ENCODE measurements at places on chromosomes 2 and 18. TPM values are rescaled to one million over a fixed set of nuclear protein-coding genes. Genes with fewer than 3 reads are reported as not detected.

MAP3K19 gene
- not detected for total RNA-seq

MC5R gene
- not detected for total RNA-seq

TRAK2 gene
- total RNA-seq = 69.3 TPM

ACVR1C gene
- total RNA-seq = 2.3 TPM

DNAJC10 gene
- total RNA-seq = 38.0 TPM

ARHGAP25 gene
- total RNA-seq = 5.3 TPM

ST6GAL2 gene
- total RNA-seq = not detected

PDCL3 gene
- 8.8 TPM for total RNA-seq

CCBE1 gene
- total RNA-seq = 2.8 TPM

IKZF2 gene
- total RNA-seq = 4.2 TPM

DNA sequence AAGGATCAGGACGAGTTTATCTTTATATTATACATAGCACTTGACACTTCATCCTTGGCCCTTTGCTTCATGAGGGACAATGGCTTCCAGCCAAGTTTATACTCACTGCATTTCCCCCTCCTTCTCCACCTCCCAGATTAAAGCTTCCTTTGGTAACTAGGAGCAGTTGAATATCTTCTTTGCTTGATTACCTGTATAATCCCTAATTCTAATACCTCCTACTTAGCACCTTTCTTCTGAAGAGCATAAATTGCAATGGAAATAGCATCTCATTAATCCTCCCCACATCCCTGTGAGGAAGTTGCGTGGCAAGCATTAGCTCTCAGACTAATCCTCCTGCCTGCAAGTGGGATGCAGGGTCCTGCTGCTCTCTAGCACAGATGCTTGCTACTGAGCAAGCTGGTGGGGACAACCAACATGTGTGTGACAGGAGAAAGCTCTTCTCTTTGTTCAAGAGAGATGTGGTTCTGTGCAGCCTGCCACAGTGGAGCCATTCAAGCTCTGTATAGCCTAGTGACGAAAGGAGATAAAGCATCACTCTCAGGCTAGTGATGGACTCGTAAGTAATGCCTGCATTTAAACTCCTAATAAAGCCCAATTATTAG, 19.1 kb downstream of the KLHL14 start:
- no peak for DNase-seq
- no peaks in the 10 kb centered on the region for H3K27me3 ChIP-seq
- no peak overlapping the region for H3K4me3 ChIP-seq

GRCh38 chr2:36753706-36754221, 57.3 kb downstream of the VIT start:
- H3K4me3 ChIP-seq = no peak overlapping the region
- no peaks in the 10 kb centered on the region for H3K36me3 ChIP-seq
- DNase-seq = no peak
- no peaks in the 10 kb centered on the region for H3K4me1 ChIP-seq
- H3K27ac ChIP-seq = no peak overlapping the region
- no peaks in the 10 kb centered on the region for H3K27me3 ChIP-seq

DNA sequence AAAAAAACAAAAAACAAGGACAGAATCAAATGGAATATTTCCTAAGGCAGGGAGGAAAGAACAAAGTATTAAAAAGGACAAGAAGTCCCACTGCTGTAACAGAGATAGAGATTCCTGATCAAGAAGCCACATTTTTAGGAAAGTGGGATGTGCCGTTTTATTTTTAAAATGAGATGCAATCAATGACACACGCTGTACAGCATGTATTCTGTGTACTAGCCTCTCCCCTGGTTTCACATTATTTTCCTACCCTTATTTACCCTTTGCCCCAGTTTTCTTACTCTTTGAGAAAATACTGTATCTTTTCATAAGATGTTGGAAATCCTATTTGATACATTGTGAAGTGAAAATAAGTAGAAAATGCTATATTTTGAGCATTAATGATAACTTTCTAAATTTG, 45.8 kb downstream of the E2F6 start:
- H3K27ac ChIP-seq = peak overlapping the region; percentile 10
- no peaks in the 10 kb centered on the region for H3K27me3 ChIP-seq
- H3K4me3 ChIP-seq = no peak overlapping the region
- H3K36me3 ChIP-seq = no peaks in the 10 kb centered on the region

DNA sequence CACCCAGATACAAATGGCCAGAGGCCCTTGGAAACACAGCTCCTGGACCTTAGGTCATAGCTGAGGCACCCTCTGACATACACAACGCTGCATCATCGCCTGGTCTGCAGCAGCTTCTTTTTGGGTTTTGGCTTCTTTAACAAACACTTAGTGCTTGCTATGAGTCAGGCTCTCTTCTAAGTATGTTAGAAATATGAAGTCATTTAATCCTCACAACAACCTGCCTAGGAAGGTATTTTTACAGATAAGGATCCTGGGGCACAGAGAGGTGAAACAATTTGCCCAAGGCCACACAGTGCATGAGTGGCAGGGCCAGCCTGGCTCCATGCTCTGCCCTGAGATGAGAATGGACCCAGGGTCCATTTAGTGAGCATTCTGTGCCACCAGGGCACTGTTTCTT, 96.6 kb downstream of the TMEM17 start:
- H3K27ac ChIP-seq = no peak overlapping the region
- H3K27me3 ChIP-seq = no peaks in the 10 kb centered on the region
- no peaks in the 10 kb centered on the region for H3K4me1 ChIP-seq

DNA sequence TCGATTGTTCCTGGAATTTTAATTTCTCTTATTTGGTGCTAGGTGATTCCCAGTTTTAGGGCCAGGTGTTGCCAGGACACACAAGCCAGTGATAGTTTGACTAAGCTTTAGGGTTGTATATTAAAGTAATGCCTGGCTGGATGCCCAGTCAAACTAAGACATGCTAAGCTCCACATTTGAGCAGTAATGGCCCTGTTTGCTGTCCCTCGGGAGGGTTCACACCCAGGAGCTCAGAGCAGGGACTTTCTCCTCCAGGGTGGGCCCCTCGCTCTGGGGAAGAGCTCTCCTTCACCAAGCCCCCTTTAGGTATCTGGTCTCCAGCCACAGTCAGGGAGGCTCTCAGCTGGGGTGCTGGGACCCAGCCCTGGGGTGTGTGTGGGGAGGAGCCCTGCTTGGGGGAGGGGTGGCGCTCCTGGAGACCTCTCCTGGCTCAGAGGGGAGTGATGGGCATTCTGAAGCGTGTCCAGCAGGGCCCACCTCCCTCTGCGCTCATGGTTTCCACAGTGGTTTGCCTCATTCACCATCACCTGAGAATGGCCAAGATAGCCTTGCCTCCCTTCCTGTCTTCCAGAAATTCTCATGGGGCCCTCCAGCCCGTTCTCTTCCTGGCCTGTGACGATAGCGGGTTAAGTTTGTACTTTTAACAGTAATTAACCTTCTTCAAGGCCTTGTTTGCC, 31.7 kb downstream of the INPP4A start:
- DNase-seq = no peak
- H3K36me3 ChIP-seq = no peaks in the 10 kb centered on the region
- H3K27ac ChIP-seq = no peak overlapping the region
- H3K4me3 ChIP-seq = no peak overlapping the region
- H3K27me3 ChIP-seq = no peaks in the 10 kb centered on the region
- H3K4me1 ChIP-seq = peaks cover 85% of the 10 kb centered on the region

DNA sequence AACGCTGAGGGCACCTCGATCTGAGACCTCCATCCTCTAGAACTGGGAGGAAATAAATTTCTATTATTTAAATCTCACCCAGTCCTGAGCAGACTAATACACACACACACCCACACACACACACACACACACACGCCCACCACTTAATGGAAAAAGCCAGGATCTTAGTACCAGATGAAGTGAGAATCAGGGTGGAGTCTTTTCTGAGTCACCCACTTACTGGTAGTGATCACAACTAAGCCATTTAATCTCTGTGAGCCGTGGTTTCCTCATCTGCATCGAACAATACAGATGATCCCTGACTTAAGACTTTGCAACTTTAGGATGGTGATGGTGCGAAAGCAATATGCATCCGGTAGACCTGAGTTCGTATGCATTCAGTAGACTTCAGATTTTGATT, 18.6 kb downstream of the THNSL2 start:
- H3K4me1 ChIP-seq = no peaks in the 10 kb centered on the region
- H3K27me3 ChIP-seq = no peaks in the 10 kb centered on the region
- no peak for DNase-seq
- H3K36me3 ChIP-seq = peaks cover 12% of the 10 kb centered on the region

- no peaks in the 10 kb centered on the region for H3K4me1 ChIP-seq
- no peaks in the 10 kb centered on the region for H3K27me3 ChIP-seq
- peak; percentile 48 for DNase-seq
- H3K27ac ChIP-seq = peak overlapping the region; percentile 38
These were observed 15.6 kb upstream of the PPP1CB start for GRCh38 chr2:28736034-28736433.

GRCh38 chr2:73982140-73982617, 2.5 kb upstream of the TET3 start:
- H3K27me3 ChIP-seq = no peaks in the 10 kb centered on the region
- peaks cover 27% of the 10 kb centered on the region for H3K4me1 ChIP-seq
- H3K4me3 ChIP-seq = no peak overlapping the region
- peak overlapping the region; percentile 95 for H3K27ac ChIP-seq

GRCh38 chr2:166627893-166628292, 133.8 kb upstream of the SCN7A start:
- H3K27me3 ChIP-seq = no peaks in the 10 kb centered on the region
- H3K36me3 ChIP-seq = no peaks in the 10 kb centered on the region
- no peaks in the 10 kb centered on the region for H3K4me1 ChIP-seq
- no peak overlapping the region for H3K27ac ChIP-seq

DNA sequence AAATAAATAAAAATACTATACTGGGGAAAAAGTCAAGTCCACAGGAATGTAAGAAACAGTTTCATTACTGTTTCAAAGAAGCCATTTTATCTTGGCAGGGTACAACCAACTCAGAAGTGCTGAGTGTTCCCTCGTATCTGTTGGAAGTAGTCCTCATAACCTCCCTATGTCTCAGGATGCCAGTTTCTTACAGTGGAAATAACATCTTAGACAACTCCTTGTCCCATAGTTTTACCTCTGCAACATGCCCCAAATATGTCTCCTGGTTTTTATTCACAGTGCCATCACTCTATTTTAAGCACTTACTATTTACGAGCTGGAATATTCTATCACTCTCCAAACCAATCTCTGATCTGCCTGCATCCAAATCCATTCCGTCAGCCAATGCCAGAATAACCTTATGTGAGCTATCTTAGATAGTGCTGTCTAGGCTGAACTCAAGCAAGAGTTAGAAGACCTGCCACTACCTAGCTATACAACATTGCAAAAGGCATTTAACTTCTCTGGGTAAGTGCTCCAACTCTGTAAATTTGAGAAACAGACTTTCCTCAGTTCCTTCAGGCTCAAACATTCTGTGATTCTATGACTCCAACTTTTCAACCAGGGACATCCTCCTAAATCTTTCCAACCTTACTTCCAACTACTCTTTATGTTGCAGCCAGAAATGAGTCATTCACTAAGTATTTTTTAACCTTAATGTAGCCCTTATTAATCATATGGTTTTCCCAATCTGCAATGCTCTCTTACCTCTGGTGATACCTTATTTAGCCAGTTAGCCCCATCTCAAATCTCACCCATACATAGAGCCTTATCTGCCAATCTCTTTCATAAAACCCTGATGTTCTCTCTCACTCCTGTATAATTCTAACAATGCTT, 66.7 kb downstream of the RTN4 start:
- no peak overlapping the region for H3K27ac ChIP-seq
- no peak overlapping the region for H3K4me3 ChIP-seq
- H3K36me3 ChIP-seq = no peaks in the 10 kb centered on the region

- H3K27ac ChIP-seq = no peak overlapping the region
- DNase-seq = no peak
- no peaks in the 10 kb centered on the region for H3K27me3 ChIP-seq
- no peaks in the 10 kb centered on the region for H3K4me1 ChIP-seq
These were observed 147.6 kb downstream of the ESCO1 start for GRCh38 chr18:21452796-21453510.

DNA sequence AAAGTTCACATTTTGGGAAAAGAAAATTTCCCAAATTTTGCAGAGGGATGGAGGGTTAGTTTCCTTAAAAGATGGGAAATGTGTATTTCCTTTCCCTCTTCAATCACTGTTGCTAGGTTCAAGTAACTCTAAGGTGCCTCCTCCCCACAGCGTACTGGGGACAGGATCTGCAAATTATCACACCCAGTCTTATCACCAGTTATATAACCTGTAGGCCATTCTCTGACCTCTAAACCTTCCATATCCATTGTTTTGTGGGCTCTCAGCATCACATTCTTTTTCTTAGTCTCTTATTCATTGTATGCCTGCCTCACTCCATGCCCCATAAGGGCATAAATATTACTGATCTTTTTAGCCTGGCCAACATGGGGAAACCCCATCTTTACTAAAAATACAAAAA, 3.6 kb upstream of the MTHFD2 start:
- no peaks in the 10 kb centered on the region for H3K27me3 ChIP-seq
- H3K36me3 ChIP-seq = no peaks in the 10 kb centered on the region
- H3K27ac ChIP-seq = no peak overlapping the region
- no peak overlapping the region for H3K4me3 ChIP-seq
- no peak for DNase-seq

DNA sequence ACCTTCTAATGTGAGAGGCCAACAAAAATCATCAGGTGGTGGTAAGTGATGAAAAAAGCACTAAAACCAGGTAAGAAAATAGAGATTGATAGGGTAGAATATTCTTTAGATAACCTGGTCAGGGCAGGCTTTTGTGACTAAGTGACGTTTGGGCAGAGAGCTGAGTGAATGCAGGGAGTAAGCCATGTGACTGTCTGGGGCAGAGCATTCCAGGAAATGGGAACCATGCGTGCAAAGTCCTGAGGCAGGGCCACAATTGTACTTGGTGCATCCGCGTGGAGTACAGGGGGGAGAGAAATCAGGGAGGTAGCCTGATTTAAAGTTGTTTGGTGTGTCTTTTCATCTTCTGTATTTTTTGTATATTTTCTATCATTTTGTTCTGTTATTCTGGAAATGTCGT, 102.5 kb downstream of the LYPD6B start:
- H3K4me3 ChIP-seq = no peak overlapping the region
- no peak overlapping the region for H3K27ac ChIP-seq
- no peaks in the 10 kb centered on the region for H3K36me3 ChIP-seq
- DNase-seq = no peak

- no peaks in the 10 kb centered on the region for H3K27me3 ChIP-seq
- H3K4me3 ChIP-seq = no peak overlapping the region
- H3K36me3 ChIP-seq = no peaks in the 10 kb centered on the region
- no peak overlapping the region for H3K27ac ChIP-seq
- DNase-seq = no peak
- no peaks in the 10 kb centered on the region for H3K4me1 ChIP-seq
These were observed 79.6 kb downstream of the GAREM1 start for GRCh38 chr18:32391126-32391525.
